ENCODE measurements at places on chromosomes 7 and 10.

DNA sequence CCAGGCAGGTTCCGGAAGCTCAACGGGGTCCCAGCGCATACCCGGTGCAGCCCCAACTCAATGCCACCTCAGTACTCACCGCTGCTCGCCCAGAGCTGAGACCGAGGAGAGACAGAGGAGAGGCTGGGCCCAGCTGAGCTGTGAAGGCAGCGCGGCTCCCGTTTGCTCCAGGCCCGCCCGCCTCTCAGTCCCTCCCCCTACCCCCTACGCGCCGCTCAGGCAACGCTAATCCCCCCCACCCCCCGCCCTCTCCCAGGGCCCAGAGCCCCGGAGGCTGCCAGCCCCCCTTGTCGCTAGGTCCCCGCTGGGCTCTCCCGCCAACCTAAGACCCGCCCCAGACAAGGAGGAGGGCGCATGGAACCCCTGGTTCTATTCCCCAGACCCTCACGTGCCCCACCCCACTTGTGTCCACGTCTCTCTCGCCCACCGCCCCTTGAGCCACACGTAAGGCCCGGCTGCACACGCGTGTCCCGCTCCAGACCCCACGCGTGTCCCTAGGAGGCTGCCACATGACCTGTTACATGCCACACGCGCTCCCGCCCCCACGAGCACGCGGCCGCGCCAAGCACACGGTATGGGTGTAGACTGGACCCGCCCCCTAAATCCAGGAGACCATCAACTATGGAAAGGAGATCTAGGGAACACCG is at the start of gene PSD:
TSS of gene PSD (minus strand) at position 164 of the 647 bp plus-strand sequence. CDS start 1,747 bp downstream, outside the sequence.
- peak; percentile 82 for DNase-seq

DNA sequence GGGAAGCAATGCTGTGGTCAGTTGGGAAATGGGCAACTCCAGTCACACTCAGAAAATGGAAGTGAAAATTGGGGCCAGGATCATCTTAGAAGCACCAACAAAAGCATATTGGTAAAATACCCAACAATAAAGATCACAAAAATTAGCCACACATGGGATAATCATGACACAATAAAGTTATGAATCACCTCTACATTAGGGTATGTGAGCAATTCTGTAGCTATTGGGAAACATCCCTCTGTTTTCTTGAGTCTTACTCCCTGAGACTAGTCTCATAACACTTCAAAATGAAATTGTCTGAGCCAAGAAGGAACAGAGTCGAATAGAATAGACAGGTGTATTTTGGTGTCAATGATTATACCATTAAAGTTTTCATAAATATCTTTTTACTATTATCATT is 178.3 kb downstream of the DYNC1I1 start:
- no peak for DNase-seq

DNA sequence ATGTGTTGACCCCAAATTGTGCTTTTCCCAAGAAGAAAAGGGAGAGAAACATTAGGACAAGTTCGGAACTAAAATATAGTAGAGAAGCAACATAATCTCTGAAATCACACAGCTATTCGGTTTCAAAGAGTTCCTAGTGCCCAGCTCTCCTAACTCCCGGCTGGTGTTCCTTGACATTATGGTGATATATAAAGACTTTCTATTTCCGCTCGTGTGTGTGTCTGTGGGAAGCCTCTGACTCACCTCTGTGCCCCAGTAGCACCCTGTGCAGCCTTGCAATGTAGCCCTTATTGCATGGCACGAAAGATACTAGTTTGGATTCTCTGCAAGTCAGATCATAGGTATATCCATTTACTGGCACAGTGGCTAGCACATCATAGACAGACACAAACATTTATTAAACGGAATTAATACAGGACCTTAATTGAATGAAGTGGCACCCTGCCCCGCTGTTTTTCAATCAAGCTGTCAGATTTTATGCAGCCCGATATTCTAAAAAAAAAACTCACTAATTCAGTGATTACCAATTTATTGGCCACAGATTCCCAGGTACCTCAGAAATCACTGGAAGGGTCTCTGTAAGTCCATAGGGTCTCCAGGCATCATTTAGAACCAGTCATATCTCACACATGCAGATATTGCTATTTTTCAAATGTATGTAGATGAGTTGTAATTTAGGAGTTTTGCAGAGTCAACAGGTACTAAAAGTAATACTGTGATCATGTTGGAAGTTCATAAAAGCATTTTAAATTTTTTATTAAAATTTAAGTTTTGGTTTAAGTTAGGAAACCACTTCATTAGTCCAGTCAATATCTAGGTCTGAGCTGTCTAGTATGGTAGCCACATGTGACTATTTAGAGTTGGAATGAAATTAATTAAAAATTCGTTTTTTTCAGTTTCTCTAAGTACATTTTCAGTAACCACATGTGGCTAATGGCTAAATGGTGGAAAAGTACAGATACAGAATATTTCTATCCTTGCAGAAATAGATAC is 43.3 kb downstream of the SFTPD start:
- no peak for DNase-seq

DNA sequence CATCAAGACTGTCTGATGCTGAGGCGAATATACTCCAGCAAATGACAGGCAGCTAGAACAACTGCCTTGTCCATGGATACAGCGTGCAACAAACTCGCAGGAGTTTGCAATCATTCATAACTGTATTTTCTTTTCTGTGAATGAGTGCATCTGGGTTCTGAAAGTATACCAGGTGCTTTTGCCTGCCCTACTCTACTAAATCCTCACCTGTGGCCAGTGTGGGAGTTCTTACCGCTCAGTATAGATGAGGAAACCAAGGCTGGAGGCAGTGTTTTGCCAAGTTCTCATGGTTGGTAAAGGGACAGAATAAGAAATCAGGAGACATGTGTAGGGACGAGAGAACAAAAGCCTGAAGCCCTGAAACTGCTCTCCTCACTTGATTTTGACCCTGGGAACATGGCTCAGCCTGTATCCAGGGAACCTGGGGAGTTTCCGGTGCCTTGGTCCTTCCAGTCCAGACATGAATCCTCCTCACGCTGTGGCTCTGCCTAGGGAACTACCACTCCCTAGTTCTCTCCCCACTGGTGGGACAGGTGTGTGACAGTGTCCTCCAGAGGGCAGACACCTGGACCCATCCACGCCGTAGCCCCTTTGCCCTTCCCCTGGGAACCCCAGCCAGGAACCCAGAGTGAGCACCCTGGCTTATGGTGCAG is 142.0 kb downstream of the CDH23 start:
- no peak for DNase-seq

DNA sequence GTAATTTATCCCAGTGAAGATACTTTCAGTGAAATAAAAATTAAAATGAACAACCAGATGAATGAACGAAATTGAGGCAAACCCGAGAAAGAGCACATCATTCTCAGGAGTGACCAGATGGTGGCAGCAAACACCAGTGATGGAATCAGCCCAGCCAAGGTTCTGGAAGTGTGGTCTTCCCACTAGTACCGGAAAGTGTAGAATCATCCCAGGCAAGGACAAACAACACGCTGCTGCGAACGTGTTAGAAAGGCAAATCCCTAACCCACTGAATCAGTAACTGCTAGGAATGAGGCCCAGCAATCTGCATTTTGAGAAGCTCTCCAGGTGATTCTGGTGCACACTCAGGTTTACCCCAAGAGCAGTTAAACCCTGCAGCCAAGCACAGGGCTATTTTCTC is 15.5 kb upstream of the SLC18A3 start:
- DNase-seq = no peak

DNA sequence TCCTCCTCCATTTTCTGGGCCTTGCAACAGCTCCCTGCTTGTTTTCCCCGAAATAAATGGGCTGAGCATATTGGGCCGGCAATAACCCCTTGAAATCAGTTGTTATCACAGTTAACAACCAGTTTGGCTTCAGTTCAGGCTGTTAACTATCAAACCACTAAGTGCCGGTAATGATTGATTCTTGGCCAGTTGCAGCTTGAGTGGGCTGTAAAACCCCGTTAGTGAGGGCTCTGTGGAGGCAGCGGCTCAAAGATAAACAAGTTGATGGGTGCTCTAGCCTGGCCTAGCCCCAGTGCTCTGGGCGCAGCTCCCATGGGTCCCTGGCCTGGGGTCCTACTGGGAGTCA is 8.3 kb downstream of the FGF8 start:
- no peak for DNase-seq

DNA sequence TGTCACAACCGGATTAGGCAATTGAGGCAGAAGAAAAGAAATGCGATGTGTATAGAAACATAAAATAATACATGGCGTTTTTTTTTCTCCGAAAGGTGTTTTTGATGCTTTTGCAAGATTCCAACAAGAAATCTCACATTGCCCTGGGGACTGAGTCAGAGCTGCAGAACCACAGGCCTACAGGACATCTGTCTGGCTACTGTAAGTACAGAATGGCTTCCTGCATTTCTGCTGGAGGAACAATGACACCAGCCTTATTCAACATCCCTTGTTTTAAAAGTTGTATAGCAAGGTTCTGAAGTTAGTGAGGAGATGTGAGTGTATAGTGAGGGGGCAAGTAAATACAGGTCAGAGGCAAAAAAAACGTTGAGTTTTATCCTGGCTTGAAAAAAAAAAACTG is 256.4 kb downstream of the ABCA13 start:
- DNase-seq = no peak

DNA sequence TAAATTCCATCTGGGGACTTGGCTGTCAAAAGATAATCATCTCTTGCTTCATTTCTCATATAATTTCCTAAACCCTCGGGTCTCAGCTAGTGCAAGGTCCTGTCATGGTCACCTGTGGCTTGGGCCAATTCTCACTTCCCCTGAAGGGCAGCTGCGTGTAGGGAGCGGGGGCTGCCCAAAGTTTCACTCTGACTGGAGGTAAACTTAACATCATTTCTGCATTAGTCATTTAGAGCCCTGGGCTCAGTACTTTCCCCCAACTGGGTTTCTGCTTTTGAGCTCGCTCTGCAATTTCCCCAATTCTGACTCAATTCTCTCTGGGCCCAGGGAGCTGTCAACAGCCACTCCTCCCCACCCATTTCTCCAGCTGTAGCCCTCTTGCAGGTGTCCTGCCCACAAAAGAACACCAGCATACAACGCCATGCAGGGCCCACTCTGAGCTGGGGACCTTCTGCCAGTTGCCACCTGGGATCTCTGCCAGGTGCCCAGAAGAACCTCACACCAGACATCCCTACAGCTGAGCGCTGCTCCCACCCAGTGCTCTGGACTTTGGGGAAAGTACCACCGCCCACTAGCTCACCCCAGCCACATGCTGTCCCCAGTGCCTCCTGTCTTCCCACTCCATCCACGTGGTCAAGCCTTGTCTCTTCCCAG is 37.9 kb downstream of the VOPP1 start:
- no peak for DNase-seq

DNA sequence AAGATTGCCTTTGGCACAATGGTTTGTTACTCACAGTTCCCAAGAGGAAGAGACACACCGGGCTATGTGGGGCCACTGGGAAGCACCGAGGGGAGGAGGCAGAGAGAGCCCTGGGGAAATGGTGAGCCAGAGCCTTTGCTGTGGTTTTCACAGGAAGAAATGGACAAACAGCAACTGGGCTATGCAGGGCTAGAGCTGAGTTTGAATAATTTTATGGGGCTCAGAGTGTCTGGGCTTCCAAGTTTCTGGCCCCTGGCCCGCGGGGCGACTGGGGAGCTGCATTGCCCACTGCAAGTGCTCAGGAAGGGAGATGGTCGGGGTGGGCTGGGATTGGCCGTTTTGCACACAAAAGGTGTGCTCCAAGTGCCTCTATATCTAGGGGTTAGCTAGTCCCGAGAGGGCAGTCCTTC is 92.6 kb downstream of the CHST15 start:
- DNase-seq = no peak

- no peak for DNase-seq
Measured at GRCh38 chr10:101535949-101536348, 52.1 kb downstream of the POLL start.

DNA sequence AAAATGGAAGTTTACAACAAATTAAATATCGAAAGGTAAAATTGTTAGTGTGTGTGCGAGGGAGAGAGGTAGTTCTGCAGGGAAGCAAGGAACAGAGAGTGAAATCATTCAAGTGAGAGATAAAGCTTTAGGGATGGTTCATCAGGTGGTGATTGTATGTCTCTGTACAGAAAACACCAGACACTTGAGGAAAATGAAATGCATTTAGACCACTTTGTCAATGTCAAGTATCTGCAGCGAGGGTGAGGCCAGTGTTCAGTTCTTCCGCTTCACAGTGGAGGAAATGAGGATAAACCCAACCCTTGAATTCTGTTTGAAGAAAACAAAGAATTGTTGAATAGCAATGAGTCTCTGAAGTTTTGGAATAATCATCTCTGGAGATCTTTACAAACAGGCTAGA is 14.4 kb upstream of the ITGB1 start:
- DNase-seq = no peak

DNA sequence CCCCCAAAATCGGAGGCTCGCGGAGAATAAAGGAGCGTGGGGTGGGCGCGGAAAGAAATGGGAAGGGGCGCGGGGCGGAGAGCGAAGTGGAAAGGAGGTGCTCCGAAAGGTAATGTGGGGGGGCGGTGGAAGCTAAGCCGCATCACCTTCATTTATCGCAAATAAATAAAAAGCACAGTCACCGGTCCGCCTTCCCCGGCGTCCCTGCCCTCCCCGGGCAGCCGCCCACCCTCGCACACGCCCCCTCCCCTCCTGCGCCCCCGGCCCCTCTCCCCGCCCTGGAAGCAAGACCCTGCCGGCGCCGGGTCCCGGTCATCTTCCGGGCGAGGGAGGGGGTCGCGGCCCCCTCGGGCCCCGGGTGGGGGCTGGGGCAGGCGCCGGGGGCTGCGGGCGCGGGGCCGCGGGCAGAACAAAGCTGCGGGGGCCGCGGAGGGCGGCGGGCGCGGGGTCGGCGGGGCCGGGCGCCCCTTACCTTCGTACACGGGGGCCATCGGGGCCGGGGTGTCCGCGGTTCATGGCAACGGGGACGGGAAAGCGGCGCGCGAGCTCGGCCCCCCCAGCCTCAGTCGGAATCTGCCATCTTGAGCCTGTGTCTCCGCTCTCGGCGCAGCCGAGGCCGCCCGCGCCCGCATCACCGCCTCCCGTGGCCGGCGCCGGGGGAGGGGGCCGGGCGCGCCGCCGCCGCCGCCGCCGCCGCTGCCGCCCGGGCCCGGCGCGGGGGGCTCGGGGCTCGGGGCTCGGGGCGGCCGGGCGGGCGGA is 486 bp downstream of the HIPK2 start:
- DNase-seq = no peak

DNA sequence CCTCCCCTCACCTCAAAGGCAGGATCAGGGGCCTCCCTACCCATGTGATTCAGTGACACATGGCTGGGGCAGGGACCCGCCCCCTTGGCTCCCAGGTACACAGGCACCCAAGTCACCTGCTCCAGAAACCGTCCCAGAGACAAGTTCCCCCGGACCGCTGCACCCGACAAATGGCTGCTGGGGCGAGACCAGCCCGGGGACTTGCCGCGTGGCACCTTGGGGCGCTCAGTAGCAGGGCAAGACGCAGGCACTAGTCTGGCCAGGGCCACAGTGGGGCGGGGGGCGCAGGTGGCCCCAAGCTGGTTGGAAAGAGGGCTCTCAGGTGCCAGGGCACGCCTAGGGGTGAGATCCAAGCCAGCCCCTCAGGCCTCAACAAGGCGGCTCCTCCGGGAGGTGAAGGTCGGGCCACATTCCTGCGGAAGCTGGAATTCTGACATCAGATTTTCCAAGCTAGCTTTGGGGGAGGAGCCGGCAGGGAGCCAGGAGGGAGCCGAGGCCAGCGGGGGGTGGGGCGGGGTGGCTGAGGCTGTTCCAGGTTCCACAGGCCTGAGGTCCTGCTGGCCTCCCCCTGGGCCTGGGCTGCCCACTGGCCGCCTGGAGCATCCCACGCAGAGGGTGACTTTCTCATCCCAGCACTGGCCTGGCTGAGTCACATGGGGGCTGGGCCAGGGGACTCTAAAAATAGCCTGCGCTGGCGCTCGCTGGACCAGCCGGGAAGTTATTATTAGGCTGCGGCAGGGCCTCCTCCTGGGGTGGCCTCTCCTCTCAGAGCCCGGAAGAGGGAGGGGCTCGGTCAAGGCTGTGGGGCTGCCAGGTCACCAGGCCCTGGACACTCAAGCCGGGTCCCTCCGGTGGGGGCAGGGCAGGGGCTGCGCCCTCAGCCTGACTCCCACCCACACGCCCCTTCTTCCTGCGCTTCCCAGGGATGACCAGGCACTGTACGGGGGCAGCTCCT is 20.5 kb upstream of the INPP5A start:
- DNase-seq = no peak
